ENCODE measurements at places on chromosomes 5 and 9.

DNA sequence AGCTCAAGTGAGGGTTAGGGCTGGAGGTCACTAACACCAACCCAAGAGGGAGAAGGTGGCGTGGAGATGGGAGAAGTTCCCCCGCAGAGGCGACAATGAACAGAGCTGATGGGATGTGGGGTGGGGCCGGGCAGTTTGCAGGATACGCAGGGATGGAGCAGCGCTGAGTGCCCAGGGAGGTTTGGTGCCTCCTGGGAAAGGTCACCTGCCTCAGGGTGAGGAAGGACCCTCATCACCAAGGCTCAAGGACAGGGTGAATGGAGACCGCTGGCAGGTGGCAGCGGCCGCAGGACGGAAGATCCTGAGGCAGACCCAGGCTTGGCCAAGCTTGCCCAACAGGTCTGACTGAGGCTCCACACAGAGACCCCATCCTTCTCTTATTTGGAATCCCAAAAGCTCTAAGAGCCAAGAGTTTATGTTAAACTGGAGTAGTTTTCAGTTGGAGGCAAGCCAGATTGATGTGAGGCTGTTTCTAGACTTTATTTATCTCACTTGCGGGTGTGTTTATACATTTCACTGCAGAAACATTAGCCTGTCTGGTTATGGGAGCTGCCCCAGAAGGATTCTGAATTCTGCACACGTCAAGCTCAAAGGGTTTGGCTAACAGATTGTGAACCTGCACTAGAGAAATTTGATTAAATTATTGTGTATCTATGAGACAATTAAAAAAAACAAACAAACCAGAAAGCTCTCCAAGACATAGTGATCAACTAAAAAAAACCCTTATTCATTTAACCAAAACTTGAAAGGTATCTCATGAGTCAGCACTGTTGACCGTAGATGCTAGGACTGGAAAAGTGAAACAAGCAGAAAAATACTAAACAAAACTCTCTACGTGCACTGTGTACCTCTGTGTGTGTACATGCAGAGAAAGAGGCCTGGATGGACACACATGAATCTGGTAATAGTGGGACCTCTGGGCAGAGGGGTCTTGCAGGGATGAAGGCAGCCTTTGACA is 146.2 kb upstream of the PHYKPL start:
- no peak for DNase-seq

DNA sequence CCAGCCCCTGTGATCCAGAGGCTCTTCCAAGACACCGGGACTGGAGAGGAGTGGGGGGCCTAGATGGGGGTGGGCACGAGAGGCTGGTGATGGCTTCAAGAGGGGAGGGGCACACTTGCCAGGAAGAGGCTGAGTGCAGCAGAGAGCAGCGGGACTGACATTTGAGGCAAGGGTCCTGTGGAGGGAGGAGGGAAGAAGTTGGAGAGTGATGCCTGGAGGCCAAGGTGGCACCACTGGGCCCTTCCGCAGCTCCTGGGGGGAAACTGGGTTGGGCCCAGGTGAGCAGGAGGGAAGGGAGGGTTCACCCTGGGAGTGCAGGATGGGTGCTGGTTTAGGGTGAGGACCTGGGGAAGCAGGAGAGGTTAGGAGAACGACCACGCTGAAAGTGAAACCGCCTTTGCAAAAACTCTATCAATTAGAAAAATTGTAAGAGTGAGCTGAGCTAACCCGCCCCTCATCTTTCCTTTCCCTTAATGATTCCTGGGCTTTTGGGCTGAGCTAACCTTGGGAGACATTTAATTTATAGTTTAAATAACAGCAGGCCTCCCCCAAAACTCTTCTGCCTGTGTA is 26.2 kb downstream of the ABO start:
- no peak for DNase-seq

DNA sequence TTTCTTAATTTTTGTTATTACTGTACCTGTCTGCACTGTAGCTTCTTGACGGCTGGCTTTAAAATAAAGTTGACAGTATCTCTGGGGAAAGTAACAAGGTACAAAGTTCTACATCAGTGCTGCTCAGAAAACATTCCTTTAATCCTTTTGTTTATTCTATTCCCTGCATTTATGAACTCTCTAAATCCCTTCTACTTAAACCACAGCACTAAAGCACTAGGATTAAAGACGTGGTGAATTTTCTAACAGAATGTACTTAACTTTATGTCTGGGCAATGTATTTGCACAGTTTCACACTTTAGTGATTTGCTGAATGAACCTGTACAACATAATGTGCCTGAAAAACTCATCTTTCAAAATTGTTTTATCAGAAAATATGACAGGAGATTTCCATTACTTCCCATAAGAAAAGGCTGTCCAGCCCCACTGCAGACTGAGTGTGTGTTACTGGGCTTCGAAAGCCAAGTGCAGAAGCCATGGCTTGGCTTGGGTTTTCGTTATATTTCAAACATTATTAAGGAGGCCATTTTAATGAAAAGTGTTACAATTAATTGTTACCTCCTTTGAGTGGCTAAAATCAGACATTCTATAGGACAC is 43.8 kb downstream of the LHFPL2 start:
- DNase-seq: no peak

DNA sequence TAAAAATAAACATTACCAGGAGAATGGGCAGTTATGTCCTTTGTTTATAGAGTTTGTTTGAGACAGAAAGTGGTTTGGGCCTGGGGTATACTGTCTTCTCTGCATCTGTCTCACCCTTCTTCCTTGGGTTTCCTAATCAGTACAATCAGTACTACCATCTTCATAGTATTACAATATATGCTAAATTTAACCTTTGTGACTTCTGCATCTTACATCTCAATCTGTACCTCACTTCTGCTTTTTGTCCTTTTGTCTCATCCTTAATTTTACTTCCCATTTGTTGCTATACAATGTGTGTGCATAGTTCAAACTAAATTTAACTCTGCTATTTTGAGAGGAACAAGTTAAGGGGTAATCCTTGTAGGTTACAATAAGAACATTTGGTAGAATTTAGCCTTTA is 19.6 kb downstream of the FBXO38 start:
- no peak for DNase-seq

DNA sequence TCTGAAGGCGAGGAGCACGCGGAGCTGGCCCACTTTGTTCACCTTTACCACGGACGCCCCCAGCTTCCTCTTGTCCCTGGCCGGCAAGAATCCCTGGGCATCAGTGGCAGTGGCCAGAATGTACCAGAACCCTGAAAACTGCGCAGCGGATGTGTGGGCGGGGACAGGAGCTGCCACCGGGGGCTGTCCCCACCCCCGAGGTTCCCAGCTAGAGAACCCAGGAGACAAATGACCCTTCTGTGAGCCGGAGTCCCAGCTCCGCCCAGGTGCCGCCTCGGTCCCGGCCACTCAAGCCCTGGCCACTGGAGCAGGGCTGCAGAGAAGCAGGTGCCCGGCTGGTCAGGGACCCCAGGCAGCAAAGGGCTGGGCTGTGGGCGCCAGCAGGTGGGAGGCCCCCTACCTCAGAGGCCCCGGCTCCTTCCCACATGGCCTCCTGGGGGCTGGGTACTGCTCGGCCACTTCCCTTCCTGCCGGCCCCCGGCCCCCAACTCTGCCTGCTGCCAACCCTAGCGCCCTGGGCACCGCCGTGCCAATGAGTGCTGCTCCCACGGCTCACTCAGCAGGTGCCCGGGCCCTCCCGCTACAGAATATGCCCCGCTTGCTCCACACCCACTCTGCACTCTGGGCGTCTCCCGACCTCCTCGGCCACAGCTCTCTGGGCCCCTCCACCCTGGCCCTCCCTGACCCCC is 713 bp downstream of the LCN10 start:
- DNase-seq: no peak

DNA sequence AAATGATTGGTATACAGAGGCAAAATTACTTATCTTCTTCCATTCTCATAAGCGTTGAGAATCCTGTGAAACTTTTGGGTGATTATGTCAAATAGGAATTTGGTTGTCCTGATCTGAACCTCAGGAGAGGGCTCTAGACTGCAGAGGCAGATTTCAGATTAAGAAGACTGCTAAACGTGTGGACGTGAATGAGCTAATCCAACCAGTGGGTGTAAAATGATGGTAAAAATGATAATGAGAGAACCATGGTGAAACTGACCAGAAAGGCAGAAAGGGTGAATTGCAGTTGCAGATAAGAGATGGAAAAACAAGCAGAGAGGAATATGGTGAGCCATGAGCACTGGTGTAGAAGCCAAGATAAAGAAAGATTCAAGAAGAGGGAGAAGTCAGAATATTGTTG is 1200.2 kb upstream of the CDH6 start:
- DNase-seq: no peak

GRCh38 chr9:89179895-89180734 is 1.5 kb upstream of the SHC3 start:
- DNase-seq: peak; percentile 88

DNA sequence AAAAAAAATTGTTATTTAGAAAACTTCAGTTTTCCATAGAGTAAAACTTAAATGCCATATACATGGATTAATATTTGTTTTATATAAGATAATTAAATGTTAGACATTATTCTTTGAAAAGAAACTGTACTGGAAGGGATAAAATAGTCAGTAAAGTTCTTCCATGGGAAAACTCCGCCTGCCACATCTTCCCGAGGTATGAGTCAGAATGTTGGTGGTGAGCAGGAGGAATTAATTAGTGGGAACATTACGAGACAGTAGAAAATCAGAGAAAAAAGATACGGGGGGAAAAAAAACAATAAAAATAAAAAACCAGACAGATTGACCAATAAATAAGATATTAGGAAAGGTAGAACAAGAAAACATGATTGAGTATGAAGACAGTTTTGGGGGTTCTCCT is 930.3 kb upstream of the C9orf72 start:
- DNase-seq: no peak

DNA sequence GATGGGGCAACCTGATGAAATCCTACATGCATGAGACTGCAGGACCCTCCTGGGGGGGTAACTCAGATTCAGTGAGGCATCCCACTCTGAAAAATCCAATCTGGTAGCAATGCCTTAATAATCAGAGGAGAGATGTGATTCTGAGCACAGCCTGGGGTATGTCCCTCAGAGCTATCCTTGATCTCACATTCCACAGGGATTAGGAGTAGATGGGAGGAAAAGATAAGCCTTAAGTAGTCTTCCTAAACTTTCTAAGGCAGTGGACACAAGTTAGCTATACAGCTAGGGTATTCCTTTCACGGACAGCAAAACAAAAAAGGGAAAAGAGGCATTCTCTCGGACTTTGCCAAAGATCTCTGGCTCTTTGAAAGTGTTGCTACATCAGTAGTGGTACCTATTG is 3.9 kb upstream of the SPATA9 start:
- DNase-seq: no peak

DNA sequence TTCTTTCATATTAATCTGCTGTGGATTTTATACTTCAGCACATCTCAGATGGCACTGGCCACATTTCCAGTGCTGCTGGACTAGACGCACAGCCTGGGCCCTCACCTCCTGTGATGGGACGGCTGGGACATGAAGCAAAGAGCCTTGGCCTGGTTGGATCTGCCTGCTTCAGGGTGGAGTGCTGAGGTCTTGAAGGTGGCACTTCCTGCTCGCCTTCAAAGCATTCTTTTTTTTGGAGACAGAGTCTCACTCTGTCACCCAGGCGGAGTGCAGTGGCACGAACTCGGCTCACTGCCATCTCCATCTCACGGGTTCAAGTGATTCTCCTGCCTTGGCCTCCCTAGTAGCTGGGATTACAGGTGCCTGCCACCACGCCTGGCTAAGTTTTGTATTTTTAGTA is 73.1 kb downstream of the RAPGEF1 start:
- DNase-seq: no peak

DNA sequence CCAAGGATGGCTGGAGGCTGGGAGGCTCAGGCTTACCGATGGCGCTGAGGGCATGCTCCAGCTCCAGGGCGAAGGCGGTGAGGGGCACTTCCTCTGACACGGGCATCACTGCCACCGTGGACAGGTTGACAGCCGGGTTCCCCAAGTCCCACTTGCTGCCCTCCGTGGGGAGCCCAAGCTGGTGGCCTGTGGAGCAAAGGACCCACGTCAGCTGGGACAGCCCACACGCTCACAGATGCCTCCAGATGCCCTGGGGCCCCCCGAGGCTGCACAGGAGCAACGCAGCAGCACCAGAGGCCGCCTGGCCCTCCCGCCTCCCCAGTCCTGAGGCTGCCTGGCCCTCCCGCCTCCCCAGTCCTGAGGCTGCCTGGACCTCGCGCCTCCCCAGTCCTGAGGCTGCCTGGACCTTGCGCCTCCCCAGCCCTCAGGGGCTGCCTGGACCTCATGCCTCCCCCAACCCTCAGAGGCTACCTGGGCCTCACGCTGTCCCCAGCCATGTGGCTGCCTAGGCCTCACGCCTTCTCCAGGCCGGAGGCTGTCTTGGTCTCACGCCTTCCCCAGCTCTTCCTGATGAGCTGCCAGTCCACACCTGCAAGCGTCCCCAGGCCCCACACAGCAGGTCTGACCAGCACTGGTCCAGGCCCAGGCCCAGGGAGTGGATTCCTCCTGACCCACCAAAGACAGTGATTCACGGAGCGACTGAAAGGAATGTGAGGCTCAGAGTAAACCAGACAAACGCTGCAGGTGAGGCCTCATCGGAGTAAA is 25.6 kb upstream of the NSMF start:
- no peak for DNase-seq
